ENCODE measurements at places on chromosomes 13 and 19. TPM values are rescaled to one million over a fixed set of nuclear protein-coding genes. Genes with fewer than 3 reads are reported as not detected.

GRCh38 chr13:93889430-93889951 is 590.0 kb downstream of the DCT start:
- DNase-seq, result no peak

DNA sequence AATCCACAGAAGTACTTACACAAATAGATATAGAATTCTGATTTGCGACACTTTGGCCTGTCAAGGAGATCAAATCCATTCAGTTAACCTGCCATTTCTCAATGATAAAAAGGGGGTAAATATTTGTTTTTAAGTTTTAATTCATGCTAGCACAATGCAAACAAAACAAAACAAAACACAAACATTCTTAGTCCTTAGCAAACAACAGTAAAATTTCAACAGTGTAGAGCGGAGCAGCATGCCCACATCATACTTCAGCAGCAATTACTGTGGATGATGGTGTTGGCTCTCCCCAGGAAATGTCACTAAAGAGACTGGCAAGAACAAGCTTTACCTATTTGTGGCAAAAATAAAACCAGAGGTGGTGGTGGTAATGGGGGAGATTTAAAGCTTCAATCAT is 625.2 kb upstream of the PCDH20 start:
- DNase-seq, result no peak

DNA sequence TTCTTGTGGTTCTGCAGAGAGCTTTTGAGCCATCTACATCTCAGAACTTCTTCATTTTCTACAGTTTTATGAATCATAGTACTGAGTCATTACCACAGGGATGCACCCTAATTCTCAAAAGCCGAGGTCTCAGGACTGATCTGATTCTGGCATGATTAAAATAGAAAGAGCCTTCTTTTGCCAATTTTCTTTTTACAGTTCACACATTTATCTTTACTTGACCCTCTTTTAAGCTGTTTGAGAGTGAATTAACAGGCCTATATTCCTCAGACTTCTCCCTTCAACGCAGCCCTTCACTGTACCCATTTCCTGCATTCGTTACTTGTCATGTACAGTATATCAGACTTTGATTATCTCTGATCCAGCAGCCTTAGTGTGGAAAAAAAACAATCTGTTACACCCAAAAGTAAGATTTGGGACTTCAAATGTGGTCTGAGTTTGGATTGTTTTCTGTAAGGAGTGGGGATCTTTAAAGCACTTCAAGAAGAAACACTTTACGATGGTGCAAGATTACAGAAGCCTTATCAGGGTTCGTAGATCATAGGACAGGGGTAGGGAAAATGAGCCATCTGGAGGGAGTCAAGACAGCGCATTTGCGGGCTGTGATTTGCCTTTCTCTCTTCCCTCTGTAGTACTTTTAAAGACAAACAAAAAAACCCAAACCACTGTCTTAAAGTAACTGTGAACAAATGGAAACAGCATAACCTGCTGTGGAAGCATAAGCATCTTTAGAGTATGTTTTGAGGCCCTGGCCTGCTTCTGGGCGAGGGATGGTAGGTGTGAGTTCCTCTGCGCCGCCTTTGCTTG is 15.3 kb upstream of the GPR183 start:
- DNase-seq, result no peak

GRCh38 chr19:49896863-49897621 is at the start of gene IL4I1:
IL4I1 (minus strand) TSS chr19:49896887; CDS start chr19:49896160, 727 bp downstream.
- no peak for DNase-seq

DNA sequence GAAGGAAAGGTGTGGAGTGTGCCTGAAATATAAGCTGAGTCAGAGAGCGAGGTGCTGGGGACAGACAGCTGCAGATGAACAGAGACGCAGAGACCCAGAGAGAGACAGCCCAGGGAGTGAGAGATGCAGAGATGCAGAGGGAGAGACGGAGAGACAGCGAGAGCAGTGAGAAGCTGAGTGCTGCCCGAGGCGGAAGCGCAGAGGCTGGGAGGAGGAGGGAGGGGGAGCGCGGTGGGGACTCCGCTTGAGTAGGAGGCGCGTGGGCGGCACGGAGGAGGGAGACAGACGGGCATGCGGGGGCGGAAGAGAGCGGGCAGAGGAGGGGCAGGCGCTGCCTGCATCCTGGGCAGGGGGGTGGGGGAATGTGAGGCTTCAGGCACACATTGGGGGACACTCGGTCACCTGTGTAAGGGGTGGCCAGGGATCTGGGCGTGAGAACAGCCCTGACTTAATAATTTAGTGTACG is 25.7 kb downstream of the SLC8A2 start:
- DNase-seq, result no peak

TEAD2 gene
- 8.9 TPM for polyA plus RNA-seq

C19orf85 gene
- not detected for polyA plus RNA-seq

Data from keratinocyte (primary cell).